ENCODE measurements at places on chromosomes 2 and 18. TPM values are rescaled to one million over a fixed set of nuclear protein-coding genes. Genes with fewer than 3 reads are reported as not detected.

DNA sequence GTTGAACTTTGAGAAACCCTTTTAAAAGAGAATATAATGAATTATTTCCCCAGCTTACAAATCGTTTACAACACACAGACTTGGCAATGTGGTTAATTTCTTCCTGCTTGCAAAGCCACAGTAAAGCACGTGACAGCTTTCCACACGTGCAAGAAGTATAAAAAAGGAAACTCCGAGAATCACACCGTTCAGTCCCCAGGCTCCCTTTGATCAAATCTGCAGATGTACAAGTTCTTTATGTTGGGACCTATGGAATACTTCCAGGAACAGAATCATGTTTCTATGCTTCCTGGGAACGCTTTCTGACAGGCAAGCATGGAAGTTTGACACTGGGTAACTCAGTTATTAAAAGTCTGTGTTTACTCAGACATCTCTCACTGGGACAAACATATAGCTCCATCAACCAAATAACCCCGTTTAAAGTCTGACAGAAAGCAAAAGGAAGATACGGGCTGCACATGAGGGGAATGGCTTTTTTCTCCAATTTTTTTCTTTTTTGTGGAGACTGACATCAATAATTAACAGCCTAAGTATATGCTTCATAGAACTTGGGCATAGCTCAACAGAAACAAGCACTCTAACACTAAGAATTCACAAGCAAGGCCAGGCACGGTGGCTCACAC, 134.8 kb downstream of the EIPR1 start:
- H3K4me1 ChIP-seq = no peaks in the 10 kb centered on the region
- no peaks in the 10 kb centered on the region for H3K27me3 ChIP-seq
- no peaks in the 10 kb centered on the region for H3K36me3 ChIP-seq
- DNase-seq = no peak
- no peak overlapping the region for H3K4me3 ChIP-seq

ZNF396 gene
- 4.4 TPM for total RNA-seq

GRCh38 chr2:47050762-47051161, 104.3 kb downstream of the STPG4 start:
- H3K36me3 ChIP-seq = peaks cover 83% of the 10 kb centered on the region
- no peak for DNase-seq
- H3K27me3 ChIP-seq = no peaks in the 10 kb centered on the region

DNA sequence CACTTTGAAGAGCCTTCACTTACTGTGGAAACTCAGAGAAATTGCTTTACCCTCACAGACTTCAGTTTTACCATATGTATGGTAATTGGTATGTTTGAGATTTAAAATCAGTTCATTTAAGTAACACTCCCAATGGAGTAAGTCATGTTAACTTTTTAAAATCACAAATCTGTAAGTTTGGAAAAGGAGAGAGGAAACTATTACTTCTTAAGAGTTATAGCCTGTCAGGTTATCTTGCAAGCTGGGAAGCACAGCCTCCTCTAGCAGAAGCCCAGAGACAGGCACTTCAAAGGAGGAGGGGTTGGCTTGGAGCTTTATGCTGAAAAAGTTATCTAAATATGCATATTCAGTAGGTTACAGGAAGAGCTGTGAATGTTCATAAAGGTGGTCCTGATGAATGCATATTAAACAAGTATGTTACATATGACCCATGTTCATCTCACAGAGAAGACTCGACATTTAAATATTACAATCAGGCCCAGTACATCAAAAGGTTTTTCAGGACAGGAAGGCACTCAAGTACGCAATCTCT, 102.5 kb downstream of the XRCC5 start:
- peaks cover 2% of the 10 kb centered on the region for H3K4me1 ChIP-seq
- no peak overlapping the region for H3K27ac ChIP-seq
- H3K4me3 ChIP-seq = no peak overlapping the region
- H3K36me3 ChIP-seq = peaks cover 30% of the 10 kb centered on the region

GRCh38 chr2:179622112-179622511, 239.3 kb downstream of the ZNF385B start:
- H3K4me3 ChIP-seq = no peak overlapping the region
- H3K36me3 ChIP-seq = no peaks in the 10 kb centered on the region
- DNase-seq = no peak
- H3K27ac ChIP-seq = no peak overlapping the region
- H3K4me1 ChIP-seq = no peaks in the 10 kb centered on the region

EGR4 gene
- total RNA-seq = not detected

DNA sequence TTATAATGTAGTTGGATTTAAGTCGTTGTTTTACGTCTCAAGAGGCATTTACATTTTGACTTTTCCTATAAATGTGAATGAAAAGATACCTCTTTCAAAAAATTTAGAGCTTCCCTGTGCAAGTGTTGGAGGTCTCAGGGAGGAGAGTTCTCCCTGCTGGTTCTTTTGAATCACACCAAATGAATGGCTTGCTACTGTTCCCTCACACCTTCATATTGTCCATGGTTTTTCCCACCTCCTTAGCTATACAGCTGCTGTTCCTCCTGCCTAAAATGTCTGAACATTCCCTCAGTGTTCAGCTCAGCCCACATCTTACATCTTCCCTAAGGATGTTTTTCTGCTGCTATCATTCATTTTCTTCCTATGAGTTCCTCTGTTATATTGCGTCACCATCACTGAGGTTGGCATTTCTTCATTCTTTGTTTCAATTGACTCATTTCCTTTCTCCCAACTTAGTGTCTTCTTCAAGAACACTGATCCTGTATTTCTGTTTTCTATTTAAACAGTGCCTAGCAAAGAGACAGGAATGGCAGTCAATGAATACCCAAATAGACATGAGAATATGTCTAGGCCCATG, 46.0 kb downstream of the COX7A2L start:
- no peak overlapping the region for H3K27ac ChIP-seq
- no peak for DNase-seq
- no peaks in the 10 kb centered on the region for H3K27me3 ChIP-seq

GRCh38 chr2:128442053-128442751, 123.5 kb upstream of the HS6ST1 start:
- no peaks in the 10 kb centered on the region for H3K36me3 ChIP-seq
- no peak overlapping the region for H3K4me3 ChIP-seq
- H3K4me1 ChIP-seq = peaks cover 31% of the 10 kb centered on the region
- peak overlapping the region; percentile 66 for H3K27ac ChIP-seq

DNA sequence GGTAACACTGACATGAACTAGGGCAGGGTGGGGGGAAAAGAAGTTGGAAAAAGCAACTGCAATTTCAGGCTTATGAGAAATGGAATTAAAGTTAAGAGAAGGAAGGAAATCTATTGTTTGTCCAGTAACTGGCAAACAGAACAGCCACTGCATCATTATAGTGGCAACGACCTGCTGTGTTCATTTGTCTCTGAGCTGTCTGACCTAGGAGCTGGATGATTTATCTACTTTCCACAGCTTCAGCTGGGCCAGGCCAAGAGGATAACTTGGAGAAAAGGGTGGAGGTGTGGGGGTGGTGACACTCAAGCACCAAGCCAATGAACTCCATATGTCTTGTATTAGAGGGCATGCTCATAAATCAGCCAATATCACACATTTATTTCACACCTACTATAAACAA, 291.5 kb upstream of the KLHL29 start:
- no peak for DNase-seq
- H3K27ac ChIP-seq = no peak overlapping the region
- H3K4me3 ChIP-seq = no peak overlapping the region
- H3K36me3 ChIP-seq = no peaks in the 10 kb centered on the region
- H3K4me1 ChIP-seq = no peaks in the 10 kb centered on the region
- no peaks in the 10 kb centered on the region for H3K27me3 ChIP-seq

DNA sequence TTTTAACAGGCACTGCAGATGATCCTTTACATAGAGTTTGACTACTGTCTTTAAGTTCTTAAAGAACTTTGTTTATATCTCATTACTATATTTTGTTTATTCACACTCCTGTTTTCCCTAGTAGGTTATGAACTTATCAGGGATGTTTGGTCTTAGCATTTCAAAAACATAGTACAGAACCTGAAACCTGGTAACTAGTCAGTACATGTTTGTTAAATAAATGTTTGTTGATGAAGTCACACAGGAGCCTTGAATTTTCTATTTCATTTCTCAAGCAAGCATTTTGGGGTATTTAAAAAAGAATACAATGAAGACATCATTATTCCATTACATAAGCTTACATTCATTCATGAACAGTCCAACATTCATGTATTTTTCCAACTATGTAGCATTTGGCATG, 280.3 kb upstream of the ZSWIM2 start:
- H3K27ac ChIP-seq = no peak overlapping the region
- no peaks in the 10 kb centered on the region for H3K27me3 ChIP-seq
- no peaks in the 10 kb centered on the region for H3K4me1 ChIP-seq
- DNase-seq = no peak
- no peaks in the 10 kb centered on the region for H3K36me3 ChIP-seq
